ENCODE measurements at places on chromosomes 7 and 10.

GRCh38 chr10:396535-397220, 261.4 kb downstream of the ZMYND11 start:
- no peak overlapping the region for H3K4me3 ChIP-seq
- H3K36me3 ChIP-seq: no peaks in the 10 kb centered on the region
- no peak for DNase-seq
- no peaks in the 10 kb centered on the region for H3K27me3 ChIP-seq
- no peak overlapping the region for H3K27ac ChIP-seq

GRCh38 chr7:157793973-157794745, 457.4 kb downstream of the DNAJB6 start:
- H3K4me3 ChIP-seq: no peak overlapping the region
- no peaks in the 10 kb centered on the region for H3K27me3 ChIP-seq

GRCh38 chr7:50190776-50191175, 97.7 kb upstream of the ZPBP start:
- H3K4me3 ChIP-seq: no peak overlapping the region
- H3K27ac ChIP-seq: no peak overlapping the region
- no peaks in the 10 kb centered on the region for H3K36me3 ChIP-seq
- no peak for DNase-seq
- H3K4me1 ChIP-seq: no peaks in the 10 kb centered on the region
- no peaks in the 10 kb centered on the region for H3K27me3 ChIP-seq

- H3K27me3 ChIP-seq: no peaks in the 10 kb centered on the region
- no peaks in the 10 kb centered on the region for H3K4me1 ChIP-seq
- no peak overlapping the region for H3K4me3 ChIP-seq
These were observed 35.2 kb upstream of the NUB1 start for GRCh38 chr7:151306374-151306773.

GRCh38 chr7:47153576-47153975, 428.3 kb downstream of the TNS3 start:
- no peak overlapping the region for H3K27ac ChIP-seq
- no peaks in the 10 kb centered on the region for H3K27me3 ChIP-seq
- H3K4me3 ChIP-seq: no peak overlapping the region
- no peaks in the 10 kb centered on the region for H3K36me3 ChIP-seq
- peaks cover 3% of the 10 kb centered on the region for H3K4me1 ChIP-seq

DNA sequence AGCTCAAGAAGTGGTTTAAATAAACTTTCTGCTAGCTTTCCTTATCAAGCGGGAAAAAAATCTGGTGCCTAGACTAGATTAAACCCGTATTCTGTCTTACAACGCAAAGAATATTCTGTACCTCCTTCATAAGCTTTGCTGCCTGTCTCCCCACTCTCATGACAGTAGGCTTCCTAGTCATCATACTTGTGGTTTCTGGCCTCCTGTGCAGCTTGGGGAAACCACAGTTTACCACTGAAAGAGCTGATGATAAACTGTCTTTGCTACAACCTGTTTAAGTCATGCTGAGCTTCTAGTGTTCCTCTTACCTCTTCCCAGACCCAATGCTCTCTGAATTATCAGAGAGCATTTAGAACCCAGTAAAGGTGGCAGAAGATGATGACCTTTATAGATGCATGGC, 55.0 kb downstream of the PODXL start:
- no peak for DNase-seq
- H3K4me1 ChIP-seq: no peaks in the 10 kb centered on the region
- no peaks in the 10 kb centered on the region for H3K36me3 ChIP-seq
- no peak overlapping the region for H3K4me3 ChIP-seq
- no peak overlapping the region for H3K27ac ChIP-seq
- H3K27me3 ChIP-seq: no peaks in the 10 kb centered on the region

DNA sequence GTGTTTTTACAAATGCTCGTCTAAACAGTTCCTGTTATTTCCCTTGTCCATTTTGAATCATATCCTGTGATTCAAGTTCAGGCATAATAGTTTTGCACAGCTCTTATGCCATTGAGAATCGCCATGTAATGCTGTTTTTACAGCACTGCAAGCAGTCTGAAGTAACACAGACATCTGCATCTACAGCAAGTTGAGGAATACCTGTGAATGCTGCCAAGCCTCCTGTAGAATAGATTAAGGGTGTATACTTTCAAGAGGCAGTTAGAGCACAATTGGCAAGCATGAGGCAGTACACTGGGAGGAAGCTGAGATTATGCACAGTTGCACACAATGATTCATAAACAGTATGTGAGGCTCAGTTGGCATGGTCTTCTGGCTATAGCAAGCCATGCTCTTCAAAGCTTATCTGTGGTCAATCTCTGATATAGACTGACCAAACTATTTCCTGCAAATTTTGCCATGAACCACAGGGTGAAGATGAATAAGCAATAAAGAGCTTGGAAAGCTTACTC, 121.9 kb upstream of the AKR1E2 start:
- DNase-seq: no peak
- no peaks in the 10 kb centered on the region for H3K36me3 ChIP-seq
- H3K4me1 ChIP-seq: no peaks in the 10 kb centered on the region
- no peak overlapping the region for H3K4me3 ChIP-seq
- H3K27me3 ChIP-seq: no peaks in the 10 kb centered on the region

DNA sequence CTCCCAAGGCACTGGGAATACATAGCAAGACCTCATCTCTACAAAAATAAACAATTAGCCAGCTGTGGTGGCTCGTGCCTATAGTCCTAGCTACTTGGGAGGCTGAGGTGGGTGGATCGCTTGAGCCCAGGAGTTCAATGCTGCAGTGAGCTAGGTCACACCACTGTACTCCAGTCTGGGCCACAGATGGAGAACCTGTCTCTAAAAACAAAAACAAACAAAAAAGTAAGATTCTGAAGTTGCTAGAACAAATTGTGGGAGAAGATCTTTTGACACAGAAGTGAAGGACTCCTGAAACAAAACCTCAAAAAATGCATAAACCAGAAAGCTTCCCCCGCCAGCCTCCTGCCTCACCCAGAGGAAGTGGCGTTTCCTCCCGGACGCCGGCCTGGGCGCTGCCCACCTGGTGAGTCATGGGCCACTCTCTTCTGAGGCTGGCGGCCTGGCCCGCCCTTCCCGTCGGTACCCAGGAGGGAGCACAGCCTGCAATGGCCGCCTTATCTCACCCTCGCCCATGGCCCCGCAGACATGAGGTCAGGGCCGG, 25.4 kb upstream of the ELN start:
- H3K27me3 ChIP-seq: no peaks in the 10 kb centered on the region
- H3K4me1 ChIP-seq: peaks cover 4% of the 10 kb centered on the region
- DNase-seq: peak; percentile 93
- H3K36me3 ChIP-seq: no peaks in the 10 kb centered on the region

All from aorta (tissue), 5 donors.